Fibroblast of the aortic adventitia (primary cell): ENCODE measurements at places on chromosomes 12 and 14.

- DNase-seq: peak; percentile 6
These were observed 301.6 kb downstream of the ATP23 start for GRCh38 chr12:58242796-58243630.

- peak; percentile 88 for DNase-seq
These were observed 1.7 kb downstream of the TPCN1 start for GRCh38 chr12:113222730-113223531.

DNA sequence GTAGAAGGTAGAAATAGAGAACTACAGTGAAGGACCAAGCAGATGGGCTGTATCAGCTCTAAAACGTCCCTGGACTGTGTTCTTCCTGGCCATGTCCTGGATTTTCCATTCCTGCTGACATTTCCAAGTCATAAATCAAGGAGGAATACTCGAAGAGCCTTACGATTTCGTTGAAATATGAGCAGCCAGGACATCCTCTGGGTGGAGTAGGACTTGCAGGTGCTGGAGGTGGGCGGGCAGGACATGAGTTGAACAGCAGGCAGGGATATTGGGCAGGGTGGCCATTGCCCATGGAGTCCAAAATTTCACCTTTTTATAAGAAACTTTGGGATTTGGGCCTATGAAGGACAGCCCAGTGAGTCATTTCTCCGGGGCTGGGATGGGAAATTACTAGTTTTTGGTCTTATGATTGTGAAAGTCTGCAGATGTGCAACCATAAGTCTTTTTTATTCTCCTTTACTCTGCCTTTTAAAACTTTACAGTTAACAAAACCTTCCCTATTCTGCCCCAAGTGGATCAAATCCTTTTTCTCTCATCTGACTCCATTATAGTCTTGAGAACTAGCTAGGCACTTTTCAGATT is 88.8 kb downstream of the TMX1 start:
- peak; percentile 83 for DNase-seq

- DNase-seq: no peak
These were observed 119.2 kb upstream of the RFLNA start for GRCh38 chr12:124175704-124176103.

DNA sequence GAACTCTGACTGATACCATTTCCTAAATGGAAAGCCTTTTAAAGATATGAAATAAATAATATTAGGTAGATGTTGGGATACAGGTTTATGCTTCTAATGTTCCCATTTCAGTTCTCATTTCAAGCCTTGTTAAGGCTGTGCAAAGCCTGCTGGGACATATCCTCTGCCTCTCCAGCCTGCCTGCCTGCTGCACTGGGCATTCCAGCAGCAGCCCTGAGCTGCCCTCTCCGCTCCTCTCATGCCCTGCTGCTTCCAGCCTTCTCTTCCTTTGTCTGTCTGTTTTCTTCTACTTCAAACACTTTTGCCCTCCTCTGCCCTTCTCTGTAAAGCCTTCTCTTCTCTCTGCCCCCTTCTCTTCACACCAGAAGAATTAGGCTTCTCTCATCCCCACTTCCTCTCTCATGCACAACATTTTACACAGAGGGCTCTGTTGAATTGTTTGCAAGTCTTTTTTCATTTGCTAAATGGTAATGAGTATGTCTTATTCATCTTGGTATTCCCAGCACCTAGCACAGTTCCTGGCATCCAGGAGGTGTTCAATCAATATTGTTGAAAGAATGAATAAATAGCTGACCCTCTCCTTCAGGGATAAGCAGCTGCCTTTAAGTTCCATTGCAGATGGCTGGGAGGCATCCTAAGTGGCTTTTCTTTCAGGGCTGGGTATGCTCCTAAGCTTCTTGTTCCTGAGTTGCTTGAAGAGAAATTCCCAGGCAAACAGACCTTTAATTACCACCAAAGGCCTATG is 292.3 kb downstream of the TMEM117 start:
- DNase-seq: no peak

- no peak for DNase-seq
These were observed 53.1 kb upstream of the CCDC175 start for GRCh38 chr14:59629444-59630287.

DNA sequence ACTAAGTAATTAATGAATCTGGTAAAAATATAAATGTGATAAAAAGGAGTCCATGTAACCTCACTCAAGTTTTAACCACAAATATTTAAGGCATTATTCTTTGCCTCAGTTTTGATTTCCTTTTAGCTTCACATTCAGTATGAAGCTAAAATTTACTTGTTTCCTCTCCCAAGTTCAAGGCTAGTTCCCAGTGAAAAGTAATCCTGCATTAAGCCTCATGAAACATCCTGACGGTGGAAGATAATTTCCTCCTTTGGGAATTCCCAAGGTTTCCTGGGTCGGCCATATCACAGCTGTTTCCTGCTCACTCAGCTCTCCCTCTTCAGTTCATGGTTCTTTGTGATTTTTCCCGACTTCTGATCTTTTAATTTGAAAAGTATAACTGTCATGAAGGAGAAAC is 1256.8 kb upstream of the FLRT2 start:
- no peak for DNase-seq

GRCh38 chr14:104264495-104265265 is 126.3 kb downstream of the KIF26A start:
- DNase-seq: no peak

DNA sequence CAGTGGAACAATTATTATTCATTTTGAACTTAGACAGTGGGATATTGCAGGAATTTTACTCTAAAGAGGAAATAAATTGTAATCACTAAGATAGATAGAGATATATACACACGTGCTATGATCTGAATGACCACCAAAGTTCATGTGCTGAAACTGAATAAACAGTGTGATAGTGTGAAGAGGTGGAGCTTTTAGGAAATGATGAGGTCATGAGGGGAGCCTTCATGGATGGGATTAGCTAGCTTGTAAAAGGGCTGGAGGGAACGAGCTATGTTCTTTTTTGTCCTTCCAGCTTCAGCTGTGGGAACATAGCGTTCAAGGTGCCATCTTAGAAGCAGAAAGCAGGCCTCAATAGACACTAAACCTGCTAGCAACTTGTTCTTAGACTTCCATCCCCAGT is 191.5 kb upstream of the LRIG3 start:
- DNase-seq: no peak

DNA sequence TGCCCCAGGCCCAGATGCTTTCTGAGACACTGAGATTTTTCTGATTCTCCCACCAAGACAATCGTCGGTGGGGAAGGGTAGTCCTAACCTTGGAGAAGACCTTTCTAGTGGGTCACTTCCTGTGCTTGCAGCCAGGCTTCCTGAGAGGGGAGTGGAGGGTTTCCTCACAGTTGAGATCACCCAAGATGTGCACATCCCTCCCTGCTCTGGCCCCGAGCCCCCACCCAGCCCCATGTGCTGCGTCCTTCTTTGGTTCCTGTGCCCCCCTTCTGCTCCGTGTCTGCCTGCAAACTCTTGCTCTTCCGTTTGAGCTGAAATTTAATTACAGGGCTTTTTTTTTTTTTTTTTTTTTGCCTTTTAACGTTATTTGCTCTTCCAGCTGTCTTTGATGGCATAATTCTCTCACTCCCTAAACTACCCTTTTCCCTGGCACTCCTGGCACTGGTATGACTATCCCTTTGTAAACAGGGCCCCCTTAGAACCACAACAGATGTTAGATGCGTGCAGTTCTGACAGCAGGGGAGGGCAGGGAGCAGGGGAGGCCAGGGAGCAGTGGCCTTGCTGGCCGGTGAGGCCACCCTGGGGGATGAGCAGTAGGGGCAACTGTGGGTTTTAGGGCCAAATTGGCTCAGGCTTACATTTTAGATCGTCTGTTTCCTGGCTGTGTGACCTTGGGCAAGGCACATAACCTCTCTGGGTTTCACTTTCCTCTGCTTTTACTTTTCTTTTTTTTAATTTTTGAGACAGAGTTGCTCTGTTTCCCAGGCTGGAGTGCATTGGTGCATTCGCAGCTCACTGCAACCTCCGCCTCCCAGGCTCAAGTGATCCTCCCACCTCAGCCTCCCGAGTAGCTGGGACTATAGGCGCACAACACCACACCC is 144.5 kb downstream of the PHETA1 start:
- no peak for DNase-seq

DNA sequence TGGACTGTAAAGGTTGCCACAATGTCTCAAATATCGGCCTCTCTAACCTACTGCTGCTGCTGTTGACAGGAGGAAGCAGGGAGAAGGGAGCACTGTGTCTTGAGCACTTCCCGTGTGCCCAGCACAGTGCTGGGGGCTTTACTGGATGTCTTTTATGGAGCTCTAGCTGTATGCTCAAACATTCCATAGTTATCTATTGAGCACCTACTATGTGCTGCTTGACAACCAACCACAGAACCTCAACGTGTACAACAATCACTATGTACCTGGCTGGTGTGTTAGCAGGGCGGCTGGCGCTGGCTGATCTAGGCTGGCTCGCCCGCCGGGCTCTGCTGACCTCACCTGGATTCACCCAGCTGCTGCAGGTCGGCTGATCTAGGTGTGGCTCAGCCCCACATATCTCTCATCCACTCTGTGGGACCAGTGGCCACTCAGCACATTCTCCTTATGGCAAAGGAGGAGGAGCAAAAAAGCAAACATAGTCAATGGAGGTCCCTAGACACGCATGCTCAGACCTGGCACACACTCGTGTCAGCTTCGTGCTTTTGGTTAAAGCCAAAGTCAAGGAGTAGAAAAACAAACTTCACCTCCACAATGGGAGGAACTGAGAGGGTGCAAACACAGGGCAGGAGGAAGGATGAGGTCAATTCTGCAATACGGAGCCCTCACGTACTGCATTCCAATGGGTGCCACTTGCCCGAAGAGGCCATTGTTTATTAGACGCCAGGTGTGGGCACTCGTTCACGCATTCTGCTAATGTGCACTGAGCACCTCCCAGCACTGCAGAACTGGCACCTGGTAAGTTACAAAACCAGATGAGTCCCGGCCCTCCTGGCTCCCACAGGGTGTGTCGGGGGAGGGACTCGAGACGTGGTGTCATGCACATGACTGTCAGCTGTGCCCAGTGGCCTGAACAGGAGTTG is 147.2 kb downstream of the SCARB1 start:
- no peak for DNase-seq

- no peak for DNase-seq
These were observed 399 bp upstream of the ZNF705A start for GRCh38 chr12:8156416-8156815.

- DNase-seq: no peak
These were observed 5.1 kb downstream of the CLECL1 start for GRCh38 chr12:9727813-9728212.

GRCh38 chr12:49190974-49191373 is 2.1 kb upstream of the TUBA1A start:
- DNase-seq: no peak

- DNase-seq: no peak
These were observed 55.6 kb downstream of the ESRRB start for GRCh38 chr14:76431538-76431937.

GRCh38 chr12:52168019-52168717 is 23.6 kb downstream of the KRT80 start:
- no peak for DNase-seq

GRCh38 chr12:111642681-111643426 is 42.9 kb downstream of the BRAP start:
- no peak for DNase-seq

- DNase-seq: peak; percentile 90
These were observed 14.8 kb downstream of the PROX2 start for GRCh38 chr14:74860899-74861733.

- DNase-seq: no peak
These were observed 42.6 kb upstream of the HIF1A start for GRCh38 chr14:61652526-61653262.

GRCh38 chr12:94157981-94158411 is 9.6 kb downstream of the PLXNC1 start:
- DNase-seq: no peak

DNA sequence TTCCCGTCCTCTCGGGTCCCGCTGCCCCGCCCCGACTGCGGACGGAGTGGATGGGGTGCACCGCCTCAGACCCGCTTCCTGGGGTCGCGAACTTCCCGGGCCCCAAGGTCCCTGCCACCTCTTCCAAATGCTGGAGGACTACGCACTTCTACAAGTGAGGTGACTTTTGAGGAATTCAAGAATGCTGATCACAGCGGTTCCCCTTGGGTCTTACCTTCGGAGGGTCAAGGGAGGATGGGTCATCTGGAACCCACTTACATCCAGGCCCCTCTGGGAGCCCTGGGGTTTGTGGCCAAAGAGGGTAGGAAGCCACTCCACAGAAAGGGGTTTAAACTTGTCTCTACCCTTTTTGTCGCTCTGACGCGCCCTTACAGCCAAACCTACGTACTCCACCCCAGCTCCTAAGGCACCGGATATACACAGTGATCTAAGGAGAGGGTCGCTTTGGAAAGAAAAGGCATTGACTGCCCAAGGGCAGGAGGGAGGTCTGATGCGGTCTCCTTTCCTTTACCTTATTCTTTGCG is 532 bp upstream of the PRKD1 start:
- peak; percentile 4 for DNase-seq

DNA sequence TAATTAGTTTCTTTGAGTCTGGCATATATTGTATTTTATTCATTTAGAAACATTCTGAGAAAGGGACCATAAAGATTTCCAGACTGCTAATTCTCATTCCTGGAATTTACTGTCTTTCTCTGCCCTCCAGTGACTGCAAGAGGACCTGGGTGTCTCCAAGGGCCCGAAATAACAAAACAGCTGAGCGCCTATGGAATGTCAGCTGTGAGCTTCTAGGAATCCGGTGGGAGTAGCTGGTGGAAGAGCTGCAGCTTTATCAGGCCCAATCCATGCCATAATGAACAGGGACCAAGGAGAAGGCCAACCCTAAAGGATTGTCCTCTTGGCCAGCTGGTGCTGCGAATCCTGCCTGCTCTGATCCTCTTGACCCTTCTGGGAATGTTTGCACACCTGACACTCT is 31.9 kb downstream of the RDH12 start:
- DNase-seq: no peak

GRCh38 chr12:123151457-123152454 is 866 bp upstream of the PITPNM2 start:
- DNase-seq: peak; percentile 21

DNA sequence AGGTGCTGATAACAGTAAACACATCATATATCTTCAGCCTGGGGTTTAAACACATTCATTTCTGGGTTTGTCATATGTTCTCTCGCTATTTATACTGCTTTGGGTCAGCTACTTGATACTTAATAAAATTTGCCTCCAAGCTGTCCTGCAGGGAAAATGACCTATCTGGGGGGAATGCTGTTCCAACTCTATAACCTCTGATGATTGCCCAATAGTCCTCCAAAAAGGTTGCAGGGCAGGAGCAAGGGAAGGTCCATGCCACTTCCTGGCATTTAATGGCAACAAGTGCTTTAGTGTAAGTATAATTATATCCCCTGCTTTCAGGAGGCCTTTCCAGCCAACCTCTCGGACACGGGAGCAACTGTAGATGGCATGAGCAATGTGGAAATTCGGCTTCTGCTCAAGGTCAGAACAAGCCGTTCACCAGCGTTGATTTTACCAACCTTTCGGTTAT is 198.0 kb upstream of the EEA1 start:
- no peak for DNase-seq

DNA sequence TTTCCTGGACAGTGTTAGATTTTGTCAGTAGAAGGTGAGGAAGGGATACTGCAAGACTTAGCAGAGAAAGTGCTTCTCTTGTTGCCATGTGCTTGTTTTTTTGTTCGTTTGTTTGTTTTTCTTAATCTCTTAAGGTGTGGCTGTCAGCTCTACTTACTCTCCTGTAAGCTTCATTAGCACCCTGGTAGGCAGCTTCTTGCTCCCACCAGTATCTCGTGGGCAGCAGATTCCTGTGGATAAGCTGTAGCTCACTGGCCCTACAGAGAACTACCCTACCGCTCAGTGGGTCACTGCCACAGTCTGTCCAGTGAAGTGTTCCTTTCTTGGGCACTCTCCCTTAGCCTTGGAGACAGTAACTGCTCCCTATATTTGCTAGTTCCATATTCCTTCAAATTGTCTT is 30.1 kb downstream of the VRK1 start:
- no peak for DNase-seq

- DNase-seq: no peak
These were observed 103.1 kb upstream of the MON2 start for GRCh38 chr12:62363506-62363905.
